Activated CD4-positive, alpha-beta T cell treated with anti-CD3 and anti-CD28 coated beads, Interleukin-2, amount 10 ng/mL, durations not matched to agents 24 days and 14 days (primary cell): ENCODE measurements at places on chromosomes 6 and 20.

- no peak for DNase-seq
Observed at GRCh38 chr6:143408151-143408786, 42.2 kb downstream of the ADAT2 start.

DNA sequence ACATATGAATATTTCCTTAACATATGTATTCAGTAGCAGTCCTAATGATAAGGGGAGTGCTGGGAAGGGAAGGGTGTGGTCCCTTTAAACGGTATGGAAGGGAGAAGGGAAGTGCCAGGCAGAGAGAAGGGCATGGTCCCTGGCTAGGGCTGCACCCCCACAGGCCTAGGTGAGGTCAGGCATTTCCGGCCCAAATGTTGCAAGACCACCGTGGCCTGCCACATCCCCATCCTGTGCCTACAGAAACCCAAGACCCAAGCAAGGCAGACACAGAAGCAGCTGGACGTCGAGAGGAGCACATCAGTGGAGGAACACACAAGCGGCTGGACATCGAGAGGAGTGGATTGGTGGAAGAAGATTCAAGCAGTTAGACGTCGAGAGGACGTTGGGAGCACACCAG is 5.9 kb downstream of the RRAGD start:
- no peak for DNase-seq

- DNase-seq, result no peak
Observed at GRCh38 chr20:36937402-36937770, 14.1 kb downstream of the SAMHD1 start.

GRCh38 chr6:163391985-163392384 is 22.5 kb upstream of the QKI start:
- no peak for DNase-seq

GRCh38 chr6:165799391-165800153 is 136.5 kb upstream of the PDE10A start:
- DNase-seq, result no peak

DNA sequence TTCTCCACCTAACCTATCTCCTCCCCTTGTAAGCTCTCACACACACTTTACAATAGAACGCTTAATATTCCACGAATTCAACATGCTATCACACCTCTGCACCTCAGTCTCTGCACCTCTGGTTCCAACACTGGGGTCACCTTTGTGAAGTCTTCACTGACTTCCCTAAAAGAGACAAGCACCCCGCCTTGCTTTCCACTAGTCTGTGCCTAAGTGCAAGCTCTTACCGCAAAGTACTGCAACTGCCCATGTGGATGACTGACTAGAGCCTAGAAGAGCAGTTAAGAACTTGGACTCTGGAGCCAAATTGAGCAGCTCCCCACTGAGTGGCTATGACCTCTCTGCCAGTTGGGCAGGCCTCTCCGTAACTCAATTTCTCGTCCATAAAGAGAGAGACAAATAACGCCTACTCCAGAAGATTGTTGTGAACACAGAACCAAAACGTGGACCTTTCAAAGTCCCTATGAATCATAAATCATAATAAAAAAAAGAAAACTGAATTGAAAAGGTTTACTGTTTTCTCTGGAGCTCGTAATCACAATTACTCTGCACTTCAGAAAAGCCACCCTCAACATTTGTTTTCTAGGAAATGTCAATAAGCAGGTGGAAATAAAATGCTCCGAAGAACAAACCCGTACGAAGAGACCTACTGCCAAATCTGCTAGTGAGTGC is 1.2 kb downstream of the IFNGR1 start:
- DNase-seq, result peak; percentile 68
